Activated naive CD4-positive, alpha-beta T cell treated with Interleukin-2 at 50 U/mL for 16 hours (primary cell): ENCODE measurements at places on chromosomes 2 and 18.

- DNase-seq = no peak
Observed at GRCh38 chr2:41933046-41933420, 114.8 kb upstream of the PKDCC start.

GRCh38 chr2:235954281-235954680 is 213.9 kb downstream of the GBX2 start:
- DNase-seq = no peak

DNA sequence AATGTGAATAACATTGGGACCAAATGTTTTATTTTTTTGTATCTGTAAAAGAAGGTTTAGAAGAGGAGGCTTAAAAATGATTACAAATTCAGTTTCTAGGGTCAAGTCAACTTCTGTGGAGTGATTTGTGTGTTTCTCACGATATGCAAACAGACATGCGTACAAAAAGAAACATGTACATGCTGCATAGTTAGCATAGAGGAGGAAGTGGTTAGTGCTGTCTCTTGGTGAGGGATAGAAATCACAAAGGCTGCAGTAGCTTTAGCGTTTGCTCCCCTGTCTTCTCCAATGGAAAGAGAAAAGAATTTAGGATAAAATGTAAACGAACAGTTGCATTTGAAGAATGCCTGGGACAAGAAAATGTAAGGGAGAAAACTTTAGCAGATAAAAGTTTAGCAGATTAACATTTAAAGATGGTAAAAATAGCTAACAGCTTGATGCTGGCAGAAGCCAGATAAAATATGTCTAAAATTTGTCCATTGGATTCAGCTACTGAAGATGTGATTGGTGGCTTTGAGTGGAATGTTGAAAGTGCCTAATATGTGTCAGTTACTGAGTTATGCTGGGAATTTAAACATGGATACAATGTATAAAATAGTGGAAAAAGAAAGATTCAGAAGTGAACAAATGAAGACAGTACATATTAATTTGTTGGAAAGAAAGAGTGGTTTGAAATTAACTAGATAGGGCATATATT is 44.9 kb downstream of the MALT1 start:
- no peak for DNase-seq

GRCh38 chr2:122831649-122832048 is 1076.2 kb downstream of the TSN start:
- DNase-seq = no peak

DNA sequence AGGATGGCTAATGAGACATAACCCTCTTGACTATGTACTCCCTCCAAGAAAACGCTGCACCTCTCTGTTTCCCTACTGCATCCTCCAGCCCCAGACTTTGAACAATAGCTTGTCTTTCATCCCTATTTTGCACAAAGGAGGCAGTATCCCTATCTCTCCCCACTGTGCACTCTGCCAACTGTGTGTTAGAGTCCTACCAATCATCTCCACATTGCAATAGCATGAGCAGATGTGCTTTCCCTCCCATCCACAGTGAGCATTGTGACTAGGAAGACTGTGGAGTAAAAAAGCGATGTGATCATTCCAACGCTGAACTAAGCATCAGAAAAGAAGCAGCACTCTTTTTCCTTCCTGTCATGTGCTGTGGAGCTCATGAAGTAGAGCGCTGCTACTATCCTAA is 206.3 kb upstream of the GULP1 start:
- DNase-seq = no peak

- DNase-seq = no peak
Observed at GRCh38 chr18:44743631-44744030, 62.9 kb downstream of the SETBP1 start.

- no peak for DNase-seq
Observed at GRCh38 chr18:3422905-3423304, 27.1 kb upstream of the TGIF1 start.

DNA sequence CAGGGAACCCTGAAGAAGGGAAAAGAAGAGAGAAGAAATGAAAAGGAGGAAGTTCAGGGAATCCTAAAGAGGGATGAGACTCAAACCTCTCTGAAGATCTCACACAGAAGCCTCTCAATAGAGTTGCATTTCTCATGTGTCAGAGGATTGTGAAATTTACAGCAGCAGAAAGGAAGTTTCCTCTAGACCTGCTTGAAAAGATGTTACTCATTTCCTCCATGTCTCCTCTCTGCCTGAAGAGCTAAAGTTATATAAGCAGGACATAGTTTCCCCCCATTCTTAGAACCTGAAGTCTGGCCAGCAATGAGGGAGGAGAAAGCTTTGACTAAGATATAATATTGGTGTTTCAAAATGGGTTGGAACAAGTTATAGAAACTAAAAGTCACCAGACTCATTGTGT is 1155.6 kb downstream of the LRP1B start:
- DNase-seq = no peak

DNA sequence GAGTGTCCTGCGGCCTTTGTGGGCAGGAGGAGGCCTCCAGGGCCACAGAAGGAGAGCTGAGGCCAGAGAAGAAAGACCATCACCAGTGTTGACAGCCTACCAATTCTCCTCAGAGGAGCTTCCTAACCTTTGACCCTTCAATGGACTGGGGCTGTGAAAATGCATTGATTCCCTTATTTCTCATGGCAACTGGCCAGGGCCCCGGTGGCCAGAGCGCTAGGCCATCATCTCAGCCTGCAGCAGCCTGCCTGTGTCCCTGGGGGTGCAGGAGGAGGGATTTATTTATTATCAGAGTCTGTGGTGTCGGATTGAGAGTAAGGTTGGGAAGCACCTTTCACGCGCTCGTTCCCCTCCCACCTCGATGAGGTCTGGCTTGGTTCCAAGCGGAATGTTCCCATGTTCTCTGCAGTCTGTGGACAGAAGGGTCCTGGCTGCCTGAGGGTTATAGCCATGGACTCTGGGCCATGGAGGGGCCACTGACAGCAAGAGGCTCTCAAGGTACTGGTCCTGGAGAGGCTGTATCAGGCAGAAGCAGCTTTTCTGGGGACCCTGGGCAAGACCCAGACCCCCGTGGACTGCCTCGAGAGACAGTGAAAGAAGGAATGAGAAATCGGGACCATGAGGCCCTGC is 53.8 kb downstream of the CYP27C1 start:
- no peak for DNase-seq

DNA sequence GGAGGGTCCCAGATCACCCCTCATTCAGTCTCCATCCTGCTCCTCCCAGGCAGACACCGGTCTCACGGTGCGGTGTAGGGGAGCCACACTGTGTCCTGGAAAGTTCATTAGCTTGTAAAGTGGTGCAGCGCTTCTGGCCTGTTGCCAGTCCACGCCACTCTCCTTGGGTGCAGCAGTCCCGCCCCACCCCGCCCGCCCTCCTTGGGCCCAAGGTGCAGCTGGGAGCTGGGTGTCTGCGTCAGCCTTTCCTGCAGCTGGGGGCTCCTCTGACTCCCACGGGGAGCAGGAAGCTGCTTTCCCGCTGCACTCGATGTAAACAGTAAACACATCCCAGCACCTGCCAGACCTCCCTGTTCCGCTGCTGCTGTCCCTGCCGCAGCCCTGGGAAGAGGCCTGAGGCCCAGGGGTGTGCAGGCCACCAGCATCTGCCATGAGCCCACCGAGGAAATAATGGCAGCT is 53.8 kb upstream of the ASB18 start:
- DNase-seq = no peak

DNA sequence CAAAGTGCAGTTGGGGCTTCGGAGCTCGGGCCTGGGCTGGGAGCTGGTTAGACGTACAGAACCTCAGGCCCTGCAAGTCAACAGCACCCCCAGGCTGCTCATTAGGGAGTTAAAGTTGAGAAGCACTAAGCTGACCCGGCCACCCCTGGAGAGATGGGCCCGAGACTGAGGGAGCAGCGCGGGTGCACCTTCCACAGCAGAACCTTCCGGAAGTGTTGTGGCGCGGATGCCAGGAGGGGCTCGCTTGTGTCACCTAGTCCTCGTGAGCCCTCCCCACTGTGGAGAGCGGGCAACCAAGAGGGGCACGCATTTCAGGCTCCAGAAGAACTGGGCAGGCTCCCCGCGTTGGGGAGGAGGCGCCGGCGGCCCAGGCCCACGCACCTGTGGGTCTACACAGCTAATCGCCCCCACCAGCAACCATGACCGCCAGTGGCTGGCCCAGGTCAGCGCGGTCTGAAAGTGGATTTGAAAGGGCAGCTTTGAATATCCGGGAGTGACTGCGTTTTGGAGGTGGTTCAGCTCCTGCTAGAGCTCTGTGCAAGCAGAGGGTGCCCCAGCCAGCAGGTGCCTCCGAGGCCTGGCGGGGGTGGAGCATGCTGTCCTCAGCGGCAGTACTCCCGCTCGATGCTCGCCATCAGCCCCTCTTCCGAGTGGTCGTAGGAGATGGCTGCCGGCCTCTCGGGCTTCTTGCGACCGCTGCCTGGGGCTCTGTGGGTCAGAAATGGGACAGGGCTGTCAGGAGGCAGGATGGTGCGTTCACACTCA is 15.1 kb downstream of the KLF11 start:
- DNase-seq = no peak

DNA sequence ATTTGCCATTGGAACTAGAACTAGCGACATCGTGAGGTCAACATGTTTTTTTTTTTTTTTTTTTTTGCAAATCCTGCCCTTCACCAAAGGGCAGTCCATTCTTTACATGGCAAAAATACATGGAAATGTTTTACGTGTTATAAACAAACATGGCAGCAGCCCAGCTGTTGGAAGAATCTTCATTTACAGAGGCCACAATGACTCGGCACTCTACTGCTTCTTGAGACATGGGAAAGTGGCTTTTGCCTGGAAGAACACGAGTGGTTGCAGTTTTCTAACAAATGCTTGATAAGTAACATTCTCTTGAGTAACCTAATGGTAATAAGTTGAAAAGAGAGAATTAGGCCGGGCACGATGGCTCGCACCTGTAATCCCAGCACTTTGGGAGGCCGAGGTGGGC is 22.8 kb upstream of the POLR1B start:
- no peak for DNase-seq

- no peak for DNase-seq
Observed at GRCh38 chr2:132627536-132627935, 42.5 kb downstream of the LYPD1 start.

GRCh38 chr2:121825003-121825950 is 69.8 kb downstream of the TSN start:
- no peak for DNase-seq

GRCh38 chr2:235270291-235270690 is 223.6 kb upstream of the AGAP1 start:
- DNase-seq = no peak

DNA sequence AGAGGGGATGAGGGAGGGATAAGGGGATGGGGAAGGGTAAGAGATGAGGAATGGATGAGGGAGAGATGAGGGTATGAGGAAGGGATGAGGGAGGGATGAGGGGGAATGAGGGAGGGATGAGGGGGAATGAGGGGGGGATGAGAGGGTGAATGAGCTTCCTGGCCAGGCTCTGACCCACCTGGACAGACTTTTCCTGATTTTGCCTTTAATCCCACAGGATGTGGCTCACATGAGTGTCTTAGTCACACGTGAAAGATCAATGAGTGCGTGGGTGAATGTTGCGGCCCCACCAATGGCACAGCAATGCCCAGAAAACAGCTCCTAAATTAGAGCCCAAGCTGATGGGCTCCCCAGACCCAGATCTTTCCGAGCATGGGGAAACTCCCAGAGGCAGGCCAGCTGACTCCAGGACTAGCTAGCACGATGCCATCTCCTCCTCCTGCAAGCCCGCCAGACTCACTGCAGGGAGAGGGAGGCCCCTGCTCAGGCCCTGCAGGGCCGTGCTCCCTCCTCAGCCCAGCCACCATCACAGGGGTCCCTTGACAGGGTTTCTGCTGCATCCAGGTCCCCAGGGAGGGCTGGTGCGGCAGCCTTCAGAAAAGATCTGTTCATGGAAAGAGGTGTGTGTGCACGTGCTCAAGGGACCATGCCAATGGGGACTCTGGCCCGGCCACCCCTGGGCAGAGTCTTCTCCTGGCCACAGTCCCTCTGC is 41.4 kb downstream of the AQP12A start:
- DNase-seq = no peak

GRCh38 chr18:24386681-24387080 is 10.9 kb downstream of the OSBPL1A start:
- DNase-seq = no peak

- no peak for DNase-seq
Observed at GRCh38 chr2:217147818-217148217, 288.0 kb upstream of the TNP1 start.

GRCh38 chr2:219182331-219183150 is 4.5 kb downstream of the RETREG2 start:
- DNase-seq = no peak

GRCh38 chr2:85288244-85288725 is 39.5 kb downstream of the TGOLN2 start:
- DNase-seq = no peak

GRCh38 chr2:46574457-46575355 is 95.3 kb downstream of the TMEM247 start:
- DNase-seq = no peak

DNA sequence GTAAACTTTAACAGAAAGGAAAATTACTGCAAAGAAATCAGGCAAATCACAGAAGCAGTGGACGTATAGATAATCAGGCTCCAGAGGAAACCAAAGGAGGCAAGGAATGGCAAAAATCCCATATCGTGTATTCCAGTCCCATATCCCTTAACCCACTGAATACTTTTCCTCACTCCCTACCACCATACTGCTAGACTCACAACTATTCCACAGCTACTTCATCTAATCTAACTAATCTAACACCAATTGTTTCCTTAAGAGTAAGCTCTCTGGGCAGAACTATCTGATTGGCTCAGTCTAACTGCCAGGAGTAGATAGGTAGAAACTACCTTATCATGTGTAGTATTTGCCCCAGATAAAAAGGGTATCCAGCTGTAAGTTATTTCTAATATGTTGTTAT is 16.3 kb downstream of the WDPCP start:
- DNase-seq = no peak

DNA sequence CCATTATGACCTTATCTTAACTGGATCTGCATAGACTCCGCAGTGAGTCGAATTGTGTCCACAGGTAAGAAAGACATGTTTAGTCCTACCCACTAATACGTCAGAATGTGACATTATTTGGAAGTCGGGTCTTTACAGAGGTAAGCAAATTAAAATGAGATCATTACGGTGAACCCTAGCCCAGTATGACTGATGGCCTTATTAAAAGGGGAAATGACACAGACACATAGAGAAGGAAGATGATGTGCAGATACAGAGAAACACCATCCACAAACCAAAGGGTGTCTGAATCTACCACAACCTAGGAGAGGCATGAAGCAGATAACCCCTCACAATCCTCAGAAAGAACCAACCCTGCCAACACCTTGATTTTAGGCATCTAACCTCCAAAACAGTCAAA is 135.6 kb downstream of the GALNT1 start:
- DNase-seq = no peak

DNA sequence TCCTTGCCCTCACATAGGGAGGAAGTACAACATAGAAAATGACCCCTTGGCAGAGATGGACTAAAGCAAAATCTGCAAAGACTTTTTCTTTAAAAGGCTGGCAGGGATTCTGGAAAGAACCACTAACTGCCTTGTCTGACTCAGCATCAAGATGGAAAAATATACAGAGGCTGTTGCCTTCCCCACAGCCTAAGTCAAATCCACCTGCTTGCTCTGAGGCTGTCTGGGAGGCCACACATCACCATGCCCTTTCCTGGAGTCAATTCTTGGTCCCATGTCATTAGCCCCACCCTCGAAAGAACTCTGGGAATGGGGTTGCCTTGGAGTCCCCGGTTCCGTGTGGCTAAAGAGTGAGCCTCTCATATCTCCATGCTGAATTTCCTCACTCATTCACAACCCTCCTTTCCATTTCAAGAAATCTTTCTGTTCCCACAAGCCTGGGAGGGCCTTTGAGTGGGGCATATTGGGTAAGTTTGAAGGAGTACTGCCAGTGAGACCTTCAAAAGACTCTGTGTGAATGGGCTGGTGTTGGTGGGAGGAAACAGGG is 39.4 kb downstream of the BMP10 start:
- no peak for DNase-seq
